ENCODE measurements at places on chromosomes 7 and 10. TPM values are rescaled to one million over a fixed set of nuclear protein-coding genes. Genes with fewer than 3 reads are reported as not detected.

The GPR26 gene
- polyA plus RNA-seq: not detected

The GDF2 gene
- not detected for polyA plus RNA-seq

GRCh38 chr7:131654249-131654558, 97.8 kb upstream of the PODXL start:
- no peak for DNase-seq

- no peak for DNase-seq
Observed at GRCh38 chr7:137073571-137074325, 205.3 kb downstream of the CHRM2 start.

GRCh38 chr10:79390551-79391229, 43.4 kb downstream of the PPIF start:
- no peak for DNase-seq

DNA sequence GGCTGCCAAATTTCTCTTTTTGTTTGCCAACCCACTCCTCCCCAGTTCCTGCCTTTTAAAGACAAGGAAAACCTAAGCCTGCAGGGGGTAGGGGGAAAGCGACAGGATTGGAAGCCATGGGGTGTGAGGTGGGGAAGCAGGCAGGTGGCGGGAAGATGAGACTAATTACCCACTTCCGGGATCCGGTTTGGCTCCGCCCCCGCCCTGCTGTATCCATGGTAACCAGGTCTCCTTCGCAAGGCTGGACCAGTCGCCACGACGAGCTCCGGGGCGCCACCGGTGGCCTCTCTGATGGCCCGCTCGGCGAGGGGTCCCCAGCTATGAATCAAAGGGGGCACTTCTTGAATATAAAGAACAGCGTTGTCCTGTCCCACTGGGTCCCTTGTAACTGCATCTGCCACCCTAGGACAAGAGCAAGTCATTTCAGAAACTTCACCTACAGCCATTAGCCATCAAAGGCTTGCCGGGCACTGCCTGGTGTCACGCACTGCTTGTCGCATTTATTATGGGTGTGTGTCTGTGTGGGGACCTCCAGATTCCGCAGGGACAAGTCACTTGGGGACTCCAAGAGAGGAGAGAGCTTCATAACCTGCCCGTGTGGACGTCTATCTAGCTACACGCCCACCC, 55.4 kb upstream of the LMTK2 start:
- DNase-seq: no peak

The SAP25 gene
- 0.65 TPM for polyA plus RNA-seq

The MMD2 gene
- polyA plus RNA-seq: not detected

The ADCYAP1R1 gene
- polyA plus RNA-seq: 0.69 TPM

The RAPGEF5 gene
- 10.8 TPM for polyA plus RNA-seq

DNA sequence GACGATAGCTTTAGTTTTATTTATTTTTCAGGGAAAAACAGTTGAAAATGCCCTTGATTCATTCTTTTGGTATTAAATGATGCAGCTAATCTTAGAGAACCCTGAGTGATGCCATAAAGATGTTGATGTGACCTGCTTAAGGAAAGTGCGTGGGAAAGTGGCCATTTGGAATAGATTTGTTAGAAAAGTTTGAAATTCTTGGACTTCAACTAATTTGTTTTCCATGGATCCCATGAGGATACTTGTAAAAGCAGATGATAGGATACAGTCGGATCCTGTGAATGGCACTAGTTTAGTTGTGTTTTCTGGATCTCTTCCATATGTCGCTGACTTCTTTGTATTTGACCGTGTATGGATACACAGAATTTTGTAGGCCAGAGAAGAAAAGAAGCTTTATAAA, 69.0 kb downstream of the SEPTIN7 start:
- no peak for DNase-seq

GRCh38 chr7:107344799-107345198, 125.1 kb upstream of the GPR22 start:
- no peak for DNase-seq

DNA sequence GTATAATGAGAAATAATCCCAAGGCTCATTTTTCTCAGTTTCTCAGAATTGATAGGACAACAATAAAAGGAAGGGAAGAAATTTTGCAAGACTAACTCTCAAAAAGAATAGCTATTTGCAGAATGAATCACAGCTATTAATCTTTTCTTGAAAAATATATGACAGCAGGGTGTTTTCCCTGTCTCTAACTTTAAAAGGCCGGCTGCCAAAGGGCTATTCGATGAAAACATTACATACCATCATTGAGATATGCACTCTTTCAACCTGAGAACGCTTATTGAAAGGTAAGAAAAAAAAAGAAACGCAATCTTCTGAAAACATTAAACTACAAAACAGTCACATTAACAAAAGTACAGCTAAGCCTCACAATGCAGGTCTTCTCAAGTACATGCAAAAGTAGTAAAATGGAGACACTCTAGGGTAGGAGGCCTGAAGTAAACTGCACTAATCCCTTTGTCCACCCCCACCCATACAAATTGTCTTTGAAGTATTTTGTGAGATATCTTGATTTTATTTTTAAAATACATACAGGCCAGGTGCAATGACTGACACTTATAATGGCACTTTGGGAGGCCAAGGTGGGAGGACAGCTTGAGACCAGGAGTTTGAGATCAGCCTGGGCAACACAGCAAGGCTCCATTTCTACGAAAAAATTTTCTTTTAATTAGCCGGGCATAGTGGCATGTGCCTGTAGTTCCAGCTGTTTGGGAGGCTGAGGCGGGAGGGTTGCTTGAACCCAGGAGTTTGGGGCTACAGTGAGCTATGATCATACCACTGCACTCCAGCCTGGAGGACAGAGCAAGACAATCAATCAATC, 83.0 kb downstream of the PARD3 start:
- DNase-seq: no peak

DNA sequence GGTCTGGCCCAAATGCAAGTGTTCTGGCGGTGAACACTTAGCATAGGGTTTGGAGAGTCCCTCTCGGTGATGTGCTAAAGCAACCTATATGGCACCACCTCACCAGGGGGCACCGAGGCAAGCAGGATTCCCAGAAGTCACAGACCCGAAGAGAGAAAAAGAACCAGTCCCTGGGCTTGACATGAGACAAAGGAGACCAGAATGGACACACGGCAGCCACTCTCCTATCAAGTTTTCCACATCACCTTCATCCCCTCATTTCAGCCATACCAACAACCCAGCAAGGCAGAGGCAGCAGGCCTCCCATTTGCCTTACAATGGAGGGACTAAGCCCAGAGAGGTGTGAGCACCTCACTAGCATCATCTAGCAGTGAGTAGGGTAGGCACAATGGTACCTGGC, 19.7 kb downstream of the GPRIN2 start:
- DNase-seq: no peak

The FANK1 gene
- polyA plus RNA-seq: 0.53 TPM

The ADRA2A gene
- 0.19 TPM for polyA plus RNA-seq

GRCh38 chr7:89054361-89054760, 258.8 kb upstream of the TEX47 start:
- no peak for DNase-seq

DNA sequence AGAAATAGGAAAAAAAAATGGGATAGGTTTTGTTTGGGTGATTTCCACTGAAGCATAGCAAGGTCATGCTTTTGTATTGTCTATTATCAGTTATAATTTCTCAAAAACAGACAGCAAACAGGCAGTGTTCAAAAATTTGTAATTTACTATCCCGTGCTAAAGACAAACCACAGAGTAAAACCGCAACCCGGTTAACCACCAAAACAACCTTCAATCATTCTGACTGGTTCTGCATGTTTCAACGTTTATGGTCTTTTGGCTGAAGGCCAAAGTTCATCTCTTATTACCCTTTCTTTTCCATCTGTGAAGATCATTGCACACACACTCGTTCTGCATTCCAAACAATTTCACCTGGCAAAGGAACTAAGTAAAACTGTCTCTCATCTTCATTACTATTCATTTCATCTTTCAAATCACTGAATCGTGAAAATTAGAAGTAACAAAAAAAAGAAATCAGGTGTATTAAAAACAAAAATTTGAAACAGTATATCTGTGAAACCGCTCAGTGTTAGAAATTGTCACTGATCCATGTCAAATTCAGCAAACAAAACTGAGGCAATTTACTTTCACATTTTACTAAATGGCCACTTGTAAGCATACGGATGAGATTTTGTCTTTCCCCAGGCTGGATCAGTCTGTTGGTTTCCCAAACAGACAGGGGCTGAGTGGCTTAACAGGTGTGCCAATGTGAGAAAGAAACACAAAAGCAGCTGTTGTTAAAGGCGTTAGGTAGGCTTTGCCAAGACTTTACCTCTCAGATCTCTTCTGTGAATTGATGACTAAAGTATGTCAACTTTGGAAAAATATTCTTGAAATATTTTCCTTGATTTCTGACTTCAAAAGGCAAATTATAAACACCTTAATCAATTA, 539.6 kb downstream of the CNTNAP2 start:
- DNase-seq: no peak

DNA sequence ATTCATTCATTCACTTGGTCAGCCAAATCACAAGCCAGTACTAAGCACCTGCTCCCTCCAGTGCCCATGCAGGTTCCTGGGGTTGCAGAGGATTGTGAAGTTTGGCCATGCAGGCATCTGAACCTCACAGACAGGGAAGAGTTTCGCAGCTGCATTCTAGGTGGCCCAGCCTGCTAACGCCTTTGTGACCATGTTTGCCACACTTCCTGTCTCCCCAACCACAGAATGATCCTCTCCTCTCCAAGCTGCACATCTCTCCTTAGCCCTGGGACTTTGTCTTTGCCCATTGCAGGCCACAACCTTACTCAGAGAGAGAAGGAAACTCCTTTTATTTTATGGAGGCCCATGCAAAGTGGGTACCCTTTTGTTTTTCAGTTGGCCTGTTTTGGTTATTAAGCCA, 31.8 kb downstream of the EPDR1 start:
- no peak for DNase-seq

DNA sequence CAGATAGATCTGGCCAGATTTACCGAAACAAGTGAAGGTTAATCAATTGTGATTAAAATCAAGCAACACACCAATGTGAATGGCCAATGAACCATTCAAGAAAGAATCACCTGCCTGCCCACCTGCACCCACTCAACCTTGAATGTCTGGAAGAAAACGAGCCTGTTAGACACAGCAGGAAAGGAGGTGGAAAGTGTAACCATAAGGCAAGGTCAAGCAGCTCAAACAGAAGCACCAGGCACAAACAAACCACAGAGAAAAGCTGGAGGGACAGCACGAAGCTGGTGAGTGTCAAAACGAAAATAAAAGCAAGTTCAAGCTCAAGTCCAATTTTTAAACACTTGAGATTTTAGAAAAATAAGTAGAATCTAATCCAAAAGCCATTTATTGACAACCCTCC, 64.9 kb downstream of the STEAP1B start:
- DNase-seq: no peak

DNA sequence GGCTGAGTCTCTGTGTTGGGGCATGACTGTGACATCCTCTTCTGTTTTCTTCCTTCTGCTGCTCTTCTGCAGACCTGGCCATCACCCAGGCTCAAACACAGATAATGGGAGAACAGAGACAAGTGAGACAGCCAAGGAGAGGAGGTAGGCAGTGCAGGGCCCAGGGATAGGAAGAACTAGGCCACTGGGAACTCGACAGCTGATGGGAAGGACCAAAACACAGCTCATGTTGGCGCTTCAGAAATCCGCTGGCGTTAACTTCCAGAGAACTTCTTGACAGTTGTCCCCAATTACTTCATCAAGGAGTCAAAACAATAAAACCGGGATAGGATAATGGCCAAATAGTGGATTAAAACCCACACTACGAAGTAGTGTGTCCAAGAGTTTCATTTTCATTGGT, 97.0 kb upstream of the PALS2 start:
- DNase-seq: no peak

DNA sequence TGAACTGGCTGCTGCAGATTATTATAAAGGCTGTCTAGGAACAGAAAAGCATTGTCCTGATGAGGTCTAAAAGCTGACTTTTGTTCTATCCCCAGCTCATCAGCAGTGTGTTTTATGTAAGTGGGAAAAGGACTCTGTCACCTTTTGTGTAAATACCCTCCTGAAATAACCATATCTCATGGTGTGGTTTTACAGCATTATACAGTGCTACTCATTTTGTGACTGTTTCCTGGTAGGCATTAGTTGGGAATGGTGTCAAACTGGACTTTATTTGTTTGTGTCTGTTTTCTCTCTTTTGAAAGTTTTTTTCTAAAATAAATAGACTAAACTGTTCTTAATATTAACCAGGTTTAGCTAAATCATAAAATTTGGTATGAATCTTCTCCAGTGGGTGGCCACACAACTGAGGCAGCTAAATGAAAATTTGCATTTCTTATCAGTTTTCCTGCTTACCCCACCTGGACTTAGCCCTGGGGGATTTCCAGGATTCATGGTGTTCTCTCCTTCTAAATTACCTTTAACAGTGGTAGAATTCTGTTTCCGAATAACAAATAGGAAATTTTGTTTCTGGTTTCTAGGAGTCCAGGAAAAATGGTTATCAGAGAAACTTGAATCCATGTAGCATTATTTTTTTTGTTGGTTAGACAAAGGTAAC, 140.9 kb downstream of the LHFPL3 start:
- DNase-seq: no peak

GRCh38 chr10:62433181-62433692, 59.1 kb downstream of the ZNF365 start:
- peak; percentile 51 for DNase-seq

- DNase-seq: no peak
Observed at GRCh38 chr7:107446531-107446930, 23.3 kb upstream of the GPR22 start.

The UPK3B gene
- 0.19 TPM for polyA plus RNA-seq

GRCh38 chr7:55965805-55966421, 1.5 kb downstream of the NIPSNAP2 start:
- no peak for DNase-seq

DNA sequence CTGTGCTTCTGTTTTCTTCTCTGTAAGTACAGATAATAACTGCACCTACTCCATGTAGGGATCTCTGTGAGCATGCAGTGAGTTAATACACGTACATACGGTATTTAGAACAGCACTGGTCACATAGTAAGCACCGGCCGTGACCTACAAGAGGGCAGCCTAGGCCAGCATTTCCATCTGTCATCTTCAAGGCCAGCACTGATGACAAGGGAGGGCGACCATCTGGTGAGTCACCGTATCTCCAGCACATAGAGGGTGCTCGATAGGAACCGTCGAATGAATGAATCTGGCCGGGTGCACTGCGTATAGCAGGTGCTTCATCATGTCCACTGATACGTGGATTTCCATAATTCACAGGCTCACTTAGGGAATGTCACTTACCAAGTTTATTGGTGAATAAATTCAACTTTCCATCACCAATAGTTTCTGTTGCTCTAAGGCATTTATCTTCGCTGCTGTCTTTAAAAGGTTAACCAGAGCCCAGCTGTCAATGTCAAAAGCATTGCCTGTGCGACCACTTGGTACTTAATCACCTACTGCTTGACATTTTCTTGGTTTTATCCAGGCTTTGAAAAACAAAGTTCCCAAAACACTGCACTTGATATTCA, 8.3 kb downstream of the NOD1 start:
- peak; percentile 61 for DNase-seq

- DNase-seq: no peak
Observed at GRCh38 chr7:80932536-80932935, 13.7 kb upstream of the SEMA3C start.

GRCh38 chr7:134870156-134870555, 90.7 kb downstream of the CALD1 start:
- DNase-seq: no peak

- DNase-seq: no peak
Observed at GRCh38 chr10:5603091-5603847, 63.1 kb downstream of the ASB13 start.

The MARVELD1 gene
- 3.0 TPM for polyA plus RNA-seq

The ADAMTS14 gene
- 0.30 TPM for polyA plus RNA-seq

- DNase-seq: no peak
Observed at GRCh38 chr10:46048152-46048551, 2.1 kb upstream of the MSMB start.

GRCh38 chr10:111543854-111544253, 467.0 kb downstream of the ADRA2A start:
- no peak for DNase-seq

Data from heart left ventricle (tissue), 16 donors.